ENCODE measurements at places on chromosomes 2 and 18.
A peak's percentile ranks its signal among the peaks of the same experiment; 100 is the strongest.

- DNase-seq: no peak
These were observed 7.6 kb upstream of the DSG2 start for GRCh38 chr18:31490387-31490786.

- DNase-seq: peak; percentile 90
These were observed 14.2 kb upstream of the CXCR4 start for GRCh38 chr2:136131961-136132824.

DNA sequence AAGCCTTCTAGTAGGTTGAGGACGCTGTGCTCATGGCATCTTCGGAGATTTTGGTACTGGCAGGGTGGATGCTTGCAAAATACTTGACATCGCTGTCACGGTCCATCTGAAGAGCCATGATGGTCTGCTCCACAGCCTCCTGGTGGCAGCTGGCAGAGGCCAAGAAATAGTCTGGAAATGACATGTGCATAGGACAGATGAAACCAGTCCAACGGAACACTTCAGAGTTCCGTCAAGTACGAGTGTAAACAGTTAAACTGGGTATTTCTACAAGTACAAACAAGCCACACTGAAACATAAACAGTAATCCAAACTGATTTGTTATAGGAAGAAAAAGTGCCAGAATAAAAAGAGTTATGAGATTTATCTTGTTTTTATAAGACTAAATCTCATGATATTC lies 66.6 kb downstream of the PPP4R1 start:
- DNase-seq: no peak

GRCh38 chr2:106094131-106094841 lies 99.8 kb downstream of the UXS1 start:
- peak; percentile 71 for DNase-seq

DNA sequence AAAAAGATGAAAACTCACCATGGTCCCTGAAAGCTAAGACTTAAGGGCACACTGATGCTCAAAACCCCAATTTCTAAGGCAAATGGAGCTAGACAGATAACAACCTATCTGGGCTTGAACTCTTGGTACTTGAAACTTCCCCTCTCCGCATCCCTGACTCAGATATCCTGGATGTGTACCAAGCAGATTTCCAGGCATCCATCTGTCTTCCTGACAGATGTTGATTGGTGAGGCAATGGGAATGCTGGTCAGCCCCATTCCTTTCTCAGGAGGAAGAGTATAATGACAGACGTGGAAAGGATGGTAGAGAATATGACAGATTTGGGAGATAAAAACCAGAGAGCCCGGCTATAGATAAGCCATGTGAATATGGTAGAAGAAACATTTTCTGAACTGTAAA lies 69.2 kb downstream of the ADD2 start:
- no peak for DNase-seq

GRCh38 chr18:79519751-79520477 lies 124.2 kb downstream of the NFATC1 start:
- DNase-seq: peak; percentile 39

GRCh38 chr18:48922801-48923730 lies 27.7 kb downstream of the SMAD7 start:
- DNase-seq: no peak

- no peak for DNase-seq
These were observed 899.5 kb upstream of the KLHL29 start for GRCh38 chr2:22485486-22485885.

GRCh38 chr2:172461591-172462372 lies 34.4 kb downstream of the ITGA6 start:
- DNase-seq: peak; percentile 67

GRCh38 chr2:43759195-43759594 lies 14.6 kb upstream of the DYNC2LI1 start:
- DNase-seq: no peak

DNA sequence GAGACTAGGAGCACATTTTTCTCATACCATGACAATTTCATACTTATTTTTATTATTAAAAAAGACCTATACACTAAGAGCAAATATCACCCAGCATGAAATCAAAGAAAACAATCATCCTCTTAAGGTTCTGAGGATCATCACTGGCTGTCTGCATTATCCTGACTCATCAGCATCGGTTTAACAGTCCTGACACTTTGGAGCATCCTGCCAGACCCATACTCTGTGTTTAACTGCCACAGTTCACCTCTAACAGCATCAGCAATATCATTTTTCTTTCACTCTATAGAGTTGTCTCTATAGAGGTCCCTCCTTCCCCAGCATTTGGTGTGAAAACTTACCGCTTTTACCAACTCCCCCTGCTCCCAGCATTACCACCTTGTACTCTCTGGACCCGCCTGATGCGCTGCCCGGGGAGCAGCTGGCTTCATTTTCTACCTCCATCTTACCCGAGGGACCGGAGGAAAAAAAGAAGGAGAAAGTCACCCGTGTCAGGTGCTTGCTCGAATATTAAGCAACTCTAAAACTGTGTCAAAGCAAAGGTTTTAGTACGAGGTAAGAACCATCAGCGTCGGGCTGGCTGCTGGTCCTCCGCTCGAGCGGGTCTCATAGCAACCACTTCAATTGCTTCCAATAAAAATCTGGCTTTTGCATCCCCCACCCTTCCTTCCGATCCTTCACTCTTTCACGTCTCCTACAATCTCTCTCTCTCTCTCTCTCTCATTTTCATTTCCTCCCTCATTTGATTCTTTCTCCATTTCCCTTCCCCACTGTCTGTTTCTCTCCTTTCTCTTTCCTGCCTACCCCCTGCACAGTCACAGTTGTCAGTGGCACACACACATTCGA lies at the start of gene RIT2:
RIT2 (minus strand) TSS at position 610 of the 846 bp plus-strand sequence.
- no peak for DNase-seq

DNA sequence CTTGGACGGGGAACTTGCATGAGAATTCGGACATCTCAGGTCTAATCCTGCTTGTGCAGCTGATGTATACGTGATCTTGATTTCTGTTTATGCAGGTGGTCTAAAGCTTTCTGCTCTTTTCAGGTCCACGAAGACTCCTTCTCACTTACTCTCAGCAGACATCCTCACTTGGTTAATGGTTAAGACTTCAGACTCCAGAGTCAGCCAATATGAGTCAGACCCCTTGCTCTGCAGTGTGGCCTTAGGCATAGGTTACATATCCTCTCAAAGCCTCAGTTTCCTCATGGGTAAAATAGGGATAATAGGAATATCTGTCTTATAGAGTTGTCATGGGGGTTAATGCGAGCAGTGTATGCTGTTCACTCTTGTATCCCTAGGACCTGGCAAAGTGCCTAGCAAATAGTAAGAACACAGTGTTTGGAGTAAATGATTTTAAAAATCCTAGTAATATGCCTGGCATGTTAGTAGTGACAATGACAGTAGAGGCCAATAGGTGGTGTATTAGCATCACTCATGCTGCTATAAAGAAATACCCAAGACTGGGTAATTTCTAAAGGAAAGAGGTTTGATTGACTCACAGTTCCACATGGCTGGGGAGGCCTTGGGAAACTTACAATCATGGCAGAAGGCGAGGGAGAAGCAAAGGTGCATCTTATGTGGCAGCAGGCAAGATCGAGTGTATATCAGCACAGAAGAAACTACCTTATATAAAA lies 42.3 kb downstream of the XRCC5 start:
- DNase-seq: no peak

- DNase-seq: no peak
These were observed 31.3 kb downstream of the CNGA3 start for GRCh38 chr2:98377544-98377943.

DNA sequence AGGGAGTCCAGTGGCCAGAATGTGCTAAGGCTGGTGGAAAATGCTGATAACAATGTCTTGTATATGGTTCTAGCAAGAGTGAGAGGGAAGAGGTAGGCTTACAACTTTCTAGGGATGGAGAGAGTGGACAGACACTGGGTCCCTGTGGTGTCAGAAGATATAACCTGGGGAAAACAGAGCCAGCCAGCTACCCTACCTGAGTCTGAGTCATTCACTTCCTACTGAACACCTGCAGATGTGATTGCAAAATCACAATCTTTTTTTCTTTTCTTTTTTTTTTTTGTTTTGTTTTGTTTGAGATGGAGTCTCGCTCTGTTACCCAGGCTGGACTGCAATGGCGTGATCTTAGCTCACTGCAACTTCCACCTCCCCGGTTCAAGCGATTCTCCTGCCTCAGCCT lies 7.3 kb downstream of the TET3 start:
- DNase-seq: no peak
